ENCODE measurements at places on chromosomes 5 and 9.

- DNase-seq, result no peak
Measured at GRCh38 chr9:132461971-132462370, 52.0 kb downstream of the CFAP77 start.

- peak; percentile 9 for DNase-seq
Measured at GRCh38 chr5:81698813-81699212, 52.1 kb downstream of the SSBP2 start.

GRCh38 chr9:121292051-121292450 is 24.1 kb downstream of the GSN start:
- DNase-seq, result no peak

GRCh38 chr9:70641631-70642030 is 227.2 kb upstream of the KLF9 start:
- no peak for DNase-seq

GRCh38 chr5:180047667-180048066 is 23.9 kb downstream of the RNF130 start:
- no peak for DNase-seq

DNA sequence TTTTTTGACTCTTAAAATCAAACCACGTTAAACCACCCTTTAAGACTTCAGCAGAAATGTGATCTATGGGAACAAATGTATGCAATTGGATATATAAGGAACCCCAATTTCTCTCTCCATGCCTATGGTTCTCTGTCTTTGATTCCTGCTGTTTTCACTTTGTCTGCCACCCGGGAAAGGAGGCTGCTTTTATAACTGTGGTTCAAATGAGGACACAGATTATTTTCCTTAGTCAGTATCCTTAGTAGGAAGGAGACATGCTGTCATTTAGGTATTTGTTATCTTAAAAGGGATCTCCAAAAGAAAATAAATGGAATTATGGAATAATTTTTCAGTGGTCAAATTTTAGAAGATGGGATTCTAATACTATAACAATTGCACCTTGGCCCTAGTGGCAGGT is 176.1 kb upstream of the NREP start:
- DNase-seq, result no peak

GRCh38 chr5:141558150-141558549 is 60.6 kb downstream of the DIAPH1 start:
- no peak for DNase-seq

DNA sequence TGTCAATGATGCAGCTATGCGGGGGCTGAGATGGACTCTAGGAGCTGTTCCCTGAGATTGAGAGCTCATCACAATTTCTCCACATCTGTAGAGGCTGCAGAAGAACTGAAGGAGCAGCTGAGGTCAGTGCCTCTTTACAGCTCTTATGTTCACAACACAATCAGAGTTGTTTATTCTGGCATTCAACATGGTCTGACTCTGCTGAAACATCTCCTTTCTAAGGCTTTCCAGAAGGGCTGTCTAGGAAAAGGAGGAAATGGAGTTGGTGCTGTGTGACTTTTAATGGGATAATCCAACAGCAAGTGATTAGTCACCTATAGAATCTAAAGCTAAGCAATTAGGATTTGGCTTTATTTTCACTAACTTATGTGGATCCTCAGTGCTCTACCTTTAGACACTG is 6.0 kb downstream of the POU5F2 start:
- no peak for DNase-seq

DNA sequence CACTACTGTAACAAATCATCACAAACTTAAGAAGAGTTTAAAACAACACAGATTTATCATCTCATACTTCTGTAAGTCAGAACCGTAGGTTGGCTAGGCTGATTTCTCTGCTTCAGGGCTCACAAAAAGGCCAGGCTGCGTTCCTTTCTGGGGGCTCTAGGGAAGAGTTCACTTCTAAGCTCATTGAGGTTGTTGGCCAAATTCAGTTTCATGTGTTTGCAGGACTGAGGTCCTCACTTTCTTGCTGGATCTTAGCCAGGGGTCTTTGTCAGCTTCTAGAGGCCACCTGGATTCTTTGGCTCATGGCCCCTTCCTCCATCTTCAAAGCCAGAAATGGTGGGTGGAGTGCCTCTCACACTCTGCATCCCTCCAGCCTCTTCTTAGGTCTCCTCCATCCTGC is 76.0 kb downstream of the ACTBL2 start:
- DNase-seq, result no peak

GRCh38 chr5:177496070-177496726 is 1.2 kb downstream of the PDLIM7 start:
- peak; percentile 70 for DNase-seq

- no peak for DNase-seq
Measured at GRCh38 chr5:162410365-162410764, 342.8 kb downstream of the GABRG2 start.

GRCh38 chr5:100693481-100693880 is 158.3 kb downstream of the FAM174A start:
- no peak for DNase-seq

GRCh38 chr5:37308793-37309192 is 59.6 kb upstream of the CPLANE1 start:
- DNase-seq, result peak; percentile 62

DNA sequence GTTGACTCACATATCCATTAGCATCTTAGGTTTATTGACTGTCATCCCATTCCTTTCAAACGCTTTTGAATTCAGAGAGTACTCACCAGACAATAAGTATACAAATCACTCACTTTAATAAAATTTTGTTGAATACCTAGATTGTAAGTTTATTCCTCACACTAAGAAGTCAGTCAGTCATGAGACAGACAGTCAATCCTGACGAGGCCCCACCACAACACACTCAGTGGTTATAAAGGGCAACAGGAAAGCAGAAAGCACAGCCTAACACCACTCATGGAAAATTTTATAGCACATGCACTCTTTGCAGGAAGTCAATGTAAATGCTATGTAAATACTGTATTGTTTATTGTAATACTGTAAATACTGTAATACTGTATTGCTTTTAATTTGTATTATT is 176.3 kb upstream of the PTGER4 start:
- DNase-seq, result peak; percentile 77

GRCh38 chr9:20728493-20729220 is 44.6 kb downstream of the FOCAD start:
- DNase-seq, result peak; percentile 5

- no peak for DNase-seq
Measured at GRCh38 chr5:58912116-58912515, 329.2 kb downstream of the RAB3C start.

- no peak for DNase-seq
Measured at GRCh38 chr9:93536874-93537273, 39.5 kb upstream of the PHF2 start.

DNA sequence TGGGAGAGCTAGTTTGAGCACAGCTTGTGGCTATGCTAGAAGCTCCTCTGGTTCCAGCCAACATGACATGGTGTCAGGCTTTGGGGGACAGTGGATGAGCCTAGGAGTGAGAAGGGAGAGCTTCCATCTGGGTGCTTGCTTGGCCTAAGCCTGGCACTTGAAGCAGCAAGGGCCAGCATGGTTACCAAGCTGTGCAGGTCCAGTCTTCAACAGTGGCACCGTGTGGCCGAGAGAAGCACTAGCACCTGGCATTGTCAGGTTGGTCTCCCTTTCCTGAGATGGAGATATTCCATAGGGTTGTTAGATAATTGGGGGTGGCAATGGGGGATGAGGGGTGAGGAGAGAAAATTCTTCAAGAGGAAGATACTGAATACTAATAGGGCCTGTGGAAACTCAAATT is 261.9 kb downstream of the PBX3 start:
- no peak for DNase-seq

DNA sequence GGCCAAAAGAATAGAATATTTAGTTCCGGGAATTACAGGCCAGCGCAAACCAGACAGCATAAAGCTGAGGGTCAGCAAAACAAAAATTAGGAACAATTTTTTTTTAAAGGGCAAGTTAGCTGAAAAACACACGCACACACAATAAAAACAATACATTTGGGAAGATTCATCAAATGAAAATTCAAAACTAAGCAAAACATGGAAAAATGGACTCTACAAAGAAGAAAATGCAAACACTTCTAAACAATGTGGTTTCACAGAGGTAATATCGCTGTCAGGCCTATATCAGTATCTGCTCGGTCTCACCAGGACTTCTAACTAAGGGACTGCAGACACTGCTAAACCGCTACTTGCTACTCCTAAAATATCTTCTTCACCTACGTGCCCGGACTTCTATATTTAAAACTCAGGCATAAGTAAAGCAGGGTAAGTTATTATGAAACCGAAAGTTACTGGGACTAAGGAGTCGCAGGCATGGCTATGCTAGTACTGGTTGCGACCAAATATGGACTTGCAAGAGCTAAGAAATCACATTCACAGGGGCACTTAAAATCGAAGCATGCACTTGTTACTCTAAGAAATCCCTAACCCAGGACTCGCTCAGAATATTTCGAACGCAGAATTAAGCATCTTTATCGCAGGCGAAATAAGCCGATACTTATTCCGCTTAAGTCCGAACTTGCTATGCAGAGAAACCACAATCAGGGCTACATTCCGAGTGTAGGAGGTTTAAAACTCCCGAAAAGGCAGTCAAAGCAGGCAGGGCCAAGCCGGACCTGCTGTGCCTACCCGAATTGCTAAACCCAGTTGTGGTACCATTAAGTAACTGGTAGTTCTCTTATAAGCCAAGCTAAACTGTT is 2.3 kb downstream of the ANXA2R start:
- peak; percentile 69 for DNase-seq

DNA sequence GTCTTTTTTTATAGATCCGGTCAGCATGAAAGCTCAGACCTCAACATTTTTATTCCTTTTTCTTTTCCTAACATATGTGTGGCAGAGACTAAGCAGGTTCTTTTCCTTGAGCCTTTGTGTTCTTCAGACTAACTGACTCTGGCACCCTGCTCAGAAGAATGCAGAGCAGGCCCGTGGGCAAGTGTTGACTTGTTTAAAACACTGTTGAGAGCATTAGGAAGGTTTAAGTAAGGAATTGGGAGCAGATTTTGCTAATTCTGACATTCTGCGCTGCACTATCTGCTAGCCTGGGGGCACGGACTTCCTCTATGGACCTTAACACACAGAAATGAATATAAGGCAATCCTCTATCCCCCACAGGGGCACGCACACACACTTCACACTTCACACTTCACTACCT is 182.5 kb upstream of the PIK3R1 start:
- DNase-seq, result no peak

DNA sequence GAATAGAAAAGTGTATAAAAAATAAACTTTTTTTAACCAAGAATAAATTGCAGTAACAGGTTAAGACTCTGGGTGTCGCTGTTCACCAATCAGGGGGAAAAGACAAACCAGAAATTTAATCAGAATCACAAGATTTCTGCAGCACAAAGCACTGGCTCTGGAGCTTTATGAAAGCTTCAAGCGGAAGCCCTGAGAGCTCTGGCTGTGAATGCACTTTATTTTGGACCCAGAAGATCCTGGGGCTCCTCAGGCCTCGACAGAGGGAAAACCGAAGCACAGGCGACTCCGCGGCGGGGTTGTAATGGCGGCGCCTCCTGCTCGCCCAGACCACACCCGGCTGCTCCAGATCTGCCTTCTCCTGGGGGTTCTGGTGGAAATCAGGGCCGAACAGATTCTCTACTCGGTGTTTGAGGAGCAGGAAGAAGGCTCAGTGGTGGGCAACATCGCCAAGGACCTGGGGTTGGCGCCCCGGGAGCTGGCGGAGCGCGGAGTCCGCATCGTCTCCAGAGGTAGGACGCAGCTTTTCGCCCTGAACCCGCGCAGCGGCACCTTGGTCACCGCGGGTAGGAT is at the start of gene PCDHGA4:
PCDHGA4 (plus strand) TSS at position 122 of the 570 bp plus-strand sequence; CDS start at position 209, 87 bp downstream.
- DNase-seq, result no peak

DNA sequence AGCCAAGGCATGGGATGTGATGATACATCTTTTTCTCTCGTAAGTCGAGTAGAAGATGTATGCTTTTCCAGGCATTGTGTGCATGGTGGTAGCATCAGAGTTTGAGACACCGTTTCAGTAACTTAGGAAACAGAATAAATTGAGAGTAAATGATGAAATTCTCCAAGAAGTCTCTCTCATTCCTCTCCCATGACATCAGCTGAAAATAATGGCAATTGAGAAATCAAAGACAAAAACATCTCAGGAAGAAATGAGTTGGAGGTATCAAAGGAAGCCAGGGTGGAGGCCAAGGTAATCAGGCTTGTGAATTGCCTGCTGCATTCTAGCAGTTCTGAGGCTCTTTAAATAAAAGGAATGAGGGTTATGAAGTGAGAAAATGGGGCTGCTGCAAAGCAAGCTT is 53.9 kb downstream of the SGCD start:
- peak; percentile 63 for DNase-seq

Data from HCEC 1CT (cell line).